Activated CD8-positive, alpha-beta memory T cell treated with anti-CD3 and anti-CD28 coated beads for 1 hour (primary cell): ENCODE measurements at places on chromosomes 3 and 15.

DNA sequence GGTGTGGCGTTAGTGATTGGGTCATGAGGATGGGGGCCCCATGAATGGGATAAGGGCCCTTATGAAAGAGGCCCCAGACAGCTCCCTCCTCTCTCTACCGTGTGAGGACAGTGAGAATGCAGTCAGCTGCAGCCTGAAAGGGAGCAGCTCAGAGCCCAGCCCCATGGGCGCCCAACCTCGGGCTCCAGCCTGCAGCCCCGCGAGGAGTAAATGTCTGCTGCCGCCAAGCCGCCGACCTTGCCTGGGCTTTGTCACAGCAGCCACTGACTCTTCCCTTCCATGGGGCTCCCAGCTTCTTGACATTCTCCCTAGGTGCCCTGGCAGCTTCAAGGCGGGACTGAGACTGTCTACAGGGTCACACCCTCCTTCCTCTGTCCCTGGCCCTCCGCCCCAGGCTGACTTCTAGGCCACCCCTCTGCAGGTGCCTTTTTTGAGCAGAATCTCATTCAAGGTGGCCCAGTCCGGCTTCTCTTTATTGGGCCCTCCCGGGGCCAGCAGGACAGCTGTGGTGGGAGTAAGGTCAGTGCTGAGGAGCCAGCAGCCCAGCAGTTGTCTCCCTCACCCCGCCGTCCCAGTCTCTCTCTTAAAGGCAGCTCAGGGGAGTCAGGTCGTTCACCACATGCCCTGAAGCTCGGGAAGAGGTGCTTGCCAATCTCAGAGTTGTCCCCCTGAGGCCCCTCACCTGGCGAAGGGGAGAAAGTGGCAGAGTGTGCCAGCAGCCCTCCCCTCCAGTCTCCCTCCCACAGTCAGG, 18.7 kb upstream of the PRR20G start:
- no peak for DNase-seq

DNA sequence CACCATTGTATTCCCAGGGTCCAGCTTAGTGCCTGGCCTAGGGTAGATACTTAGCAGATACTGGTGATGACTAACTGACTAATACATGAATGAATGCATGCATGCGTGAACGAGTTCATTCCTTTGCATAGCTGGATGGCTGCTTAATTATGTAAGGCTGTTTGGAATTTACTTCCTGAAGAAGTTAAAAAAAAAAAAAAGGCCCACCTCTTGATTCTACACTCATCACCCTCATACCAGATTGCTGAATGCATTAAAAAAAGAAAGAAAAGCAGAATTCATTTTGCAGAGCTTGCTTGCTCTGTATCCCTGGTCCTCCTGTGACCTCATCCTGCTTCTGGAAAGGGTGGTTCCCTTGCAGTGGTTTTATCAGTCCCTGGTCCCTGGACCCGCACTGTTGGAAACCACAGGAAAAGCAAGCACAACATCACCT, 277.6 kb upstream of the CFAP20DC start:
- DNase-seq = no peak

- DNase-seq = no peak
These were observed 2.2 kb downstream of the CDCP1 start for GRCh38 chr3:45143673-45144671.

- DNase-seq = no peak
These were observed 1.1 kb upstream of the THSD4 start for GRCh38 chr15:71114066-71114680.

- DNase-seq = no peak
These were observed 515 bp downstream of the EPHA6 start for GRCh38 chr3:96814651-96815567.

- DNase-seq = no peak
These were observed 72.6 kb downstream of the SLC6A11 start for GRCh38 chr3:10888518-10889090.
